ENCODE measurements at places on chromosomes 2 and 18.

- no peak for DNase-seq
Measured at GRCh38 chr2:171136024-171136423, 24.7 kb downstream of the TLK1 start.

GRCh38 chr2:172275239-172275638 lies 152.1 kb upstream of the ITGA6 start:
- no peak for DNase-seq

DNA sequence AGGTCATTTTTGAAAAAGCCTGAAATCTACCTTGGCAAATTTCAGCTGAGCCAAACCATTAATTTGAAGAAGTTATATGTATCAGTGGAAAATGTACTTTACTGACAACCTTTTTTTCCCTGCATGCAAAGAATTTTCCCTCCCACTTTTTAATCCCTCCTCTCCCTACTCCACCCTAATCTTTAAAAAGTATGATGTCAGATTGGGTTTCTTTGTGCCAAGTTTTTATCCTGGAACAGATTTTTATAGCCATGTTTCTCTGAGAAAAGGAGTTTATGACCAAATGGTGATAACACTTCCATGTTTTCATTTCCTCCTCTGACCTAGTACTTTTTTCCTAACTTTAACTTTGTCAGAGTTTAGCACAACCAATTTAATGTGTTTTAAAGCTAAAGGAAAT lies 250.3 kb upstream of the FOSL2 start:
- DNase-seq = no peak

- no peak for DNase-seq
Measured at GRCh38 chr18:77677536-77677935, 427.9 kb downstream of the GALR1 start.

DNA sequence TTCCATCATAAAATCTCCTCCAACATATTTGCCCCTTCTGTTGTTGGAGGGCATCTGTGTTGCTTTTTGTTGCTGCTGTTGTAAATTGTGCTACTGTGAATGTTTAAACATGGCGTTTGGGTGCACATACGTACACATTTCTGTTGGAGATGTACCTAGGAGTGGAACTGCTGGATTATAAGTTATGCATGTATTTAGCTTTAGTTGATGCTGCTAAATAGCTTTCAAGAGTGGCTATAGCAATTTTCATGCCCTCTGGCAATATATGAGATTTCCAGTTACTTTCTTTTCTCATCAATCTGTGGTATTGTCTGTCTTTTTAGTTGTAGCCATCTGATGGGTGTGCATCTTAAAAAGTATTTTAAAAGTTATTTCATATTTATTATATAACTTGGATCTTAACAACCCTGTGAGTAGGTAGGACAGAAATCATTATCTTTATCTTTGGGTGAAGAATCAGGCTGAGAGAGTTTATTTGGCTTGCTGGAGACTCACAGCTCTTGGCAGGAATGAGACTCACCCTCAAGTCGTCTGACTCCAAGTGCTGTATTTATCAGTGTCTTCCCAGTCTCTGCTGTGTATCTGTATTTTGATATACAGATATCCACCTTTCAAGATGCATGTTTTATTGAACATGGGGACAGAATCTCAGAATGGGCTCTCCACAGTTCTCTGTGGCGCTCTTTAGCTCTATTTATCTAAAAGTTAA lies 16.9 kb downstream of the ZNF236 start:
- no peak for DNase-seq

DNA sequence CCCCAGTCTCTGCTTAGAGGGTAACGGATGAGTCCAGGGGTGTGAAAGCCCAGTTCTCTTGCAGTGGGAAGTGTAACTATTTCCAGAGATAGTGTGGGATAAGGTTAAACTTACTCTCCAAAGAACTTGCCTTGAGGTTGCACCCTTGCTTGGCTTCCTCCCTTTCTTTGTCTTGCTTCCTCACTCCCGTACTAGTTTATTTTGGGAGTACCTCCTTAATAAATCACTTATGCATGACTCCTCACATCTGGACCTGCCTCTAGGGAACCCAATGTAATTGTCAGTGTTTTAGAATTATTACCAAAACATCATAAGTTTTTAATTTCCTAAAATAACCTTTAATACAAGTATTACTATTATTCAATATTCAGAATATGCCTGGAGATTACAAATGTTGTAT lies 35.2 kb downstream of the CPO start:
- DNase-seq = no peak

DNA sequence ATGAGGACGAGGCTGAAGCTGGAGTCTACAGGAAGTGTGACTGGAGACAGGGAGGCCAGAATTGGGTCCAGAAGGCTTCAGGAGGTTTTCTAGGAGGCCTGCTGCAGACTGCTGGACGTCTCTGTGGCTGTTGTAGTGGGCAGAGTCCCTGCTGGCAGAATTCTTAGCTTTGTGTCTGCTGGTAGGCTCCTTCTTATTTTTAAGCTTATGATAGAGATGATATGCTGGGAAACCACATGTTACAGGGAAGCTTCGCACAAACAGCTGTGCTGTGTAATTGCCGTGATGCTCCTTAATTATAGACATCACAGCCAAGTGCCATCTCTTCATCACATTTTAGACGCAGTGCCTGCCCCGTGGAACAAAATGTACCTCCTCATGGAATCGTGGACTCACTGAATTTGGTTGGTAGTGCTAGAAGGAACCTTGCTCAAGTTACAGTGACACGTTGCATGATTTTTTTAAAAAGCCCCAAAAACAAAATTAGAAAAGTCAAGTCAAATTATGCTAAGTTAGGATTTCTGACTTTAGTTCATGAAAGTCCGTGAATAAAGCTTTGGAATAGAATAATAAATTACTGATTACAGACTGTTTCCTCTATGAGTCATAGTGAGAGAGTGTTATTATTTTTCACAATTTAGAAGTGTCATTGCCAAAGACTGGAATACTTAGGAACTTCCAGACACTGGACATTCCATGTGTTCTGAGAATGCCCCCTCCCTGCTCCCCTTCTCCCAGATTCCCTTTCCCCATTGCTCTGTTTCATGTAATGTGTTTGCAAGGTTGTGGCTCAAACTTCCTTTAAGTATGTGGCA lies 144.1 kb downstream of the FHOD3 start:
- no peak for DNase-seq

DNA sequence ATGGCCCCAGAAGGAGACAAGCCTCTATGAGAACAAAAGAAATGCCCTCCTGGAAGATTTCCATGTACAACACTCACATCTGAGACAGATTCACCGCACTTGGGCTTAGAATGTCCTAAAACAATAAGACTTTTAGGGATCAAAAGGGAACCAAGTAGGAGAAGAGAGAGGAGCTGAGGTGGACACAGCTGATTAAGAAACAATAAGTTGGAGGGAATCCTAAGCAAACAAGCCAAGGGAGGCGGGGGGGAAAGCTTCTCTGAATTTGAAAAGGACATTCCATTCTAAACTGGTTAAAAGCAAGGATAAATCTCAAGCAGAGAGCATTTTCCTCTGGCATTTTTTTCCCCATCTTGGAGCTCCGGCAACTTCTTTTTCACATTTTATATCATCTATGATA lies 9.9 kb downstream of the ACVR1 start:
- no peak for DNase-seq

All from stimulated activated CD8-positive, alpha-beta memory T cell treated with anti-CD3 and anti-CD28 coated beads, Interleukin-7, amount 100 ng/mL, for 1 hour (primary cell).